Spleen (tissue), 13 donors: ENCODE measurements at places on chromosomes 4 and X. TPM values are rescaled to one million over a fixed set of nuclear protein-coding genes. Genes with fewer than 3 reads are reported as not detected.

DNA sequence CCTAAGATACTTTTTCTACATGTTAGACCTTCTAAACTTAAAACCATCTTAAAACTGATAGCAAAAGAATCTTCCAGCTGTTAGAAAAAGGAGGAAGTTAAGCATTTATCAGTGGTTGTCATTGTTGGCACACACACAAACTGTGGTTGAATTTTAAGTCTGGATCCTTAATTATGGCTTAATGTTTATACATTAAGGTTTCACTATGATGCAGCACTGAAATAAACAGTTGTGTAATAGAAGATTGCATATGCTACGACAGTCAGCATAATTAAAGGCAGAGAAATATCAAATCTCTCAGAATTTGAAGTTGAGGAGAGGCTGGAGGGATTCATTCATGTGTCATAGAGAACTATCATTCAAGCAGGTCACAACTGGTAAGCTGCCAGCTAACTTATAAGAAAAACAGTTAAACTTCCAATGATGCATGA, 32.3 kb downstream of the ADGRA3 start:
- DNase-seq: no peak

DNA sequence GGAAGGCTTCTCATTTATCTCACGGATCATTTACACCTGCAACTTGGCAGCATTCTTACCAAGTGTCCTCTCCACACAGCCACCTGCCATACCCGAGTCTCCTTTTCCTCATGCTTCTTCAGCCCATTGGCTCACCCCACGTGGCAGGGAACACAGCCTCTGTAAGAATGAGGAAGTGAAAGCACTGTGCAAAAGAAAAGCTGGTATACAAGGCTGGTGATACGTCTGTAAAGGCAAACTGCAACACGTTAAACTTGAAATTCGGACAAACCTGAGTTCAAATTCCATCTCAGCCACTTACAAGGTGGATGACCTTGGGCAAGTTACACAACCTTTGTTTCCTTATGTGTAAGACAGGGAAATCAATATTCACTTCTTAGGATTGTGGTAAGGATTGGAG, 164.0 kb upstream of the RASGEF1B start:
- peak; percentile 83 for DNase-seq

- no peak for DNase-seq
These were observed 210.7 kb downstream of the PDGFRA start for GRCh38 chr4:54439831-54440243.

GRCh38 chrX:119130911-119131310, 3.3 kb upstream of the KIAA1210 start:
- DNase-seq: no peak

DNA sequence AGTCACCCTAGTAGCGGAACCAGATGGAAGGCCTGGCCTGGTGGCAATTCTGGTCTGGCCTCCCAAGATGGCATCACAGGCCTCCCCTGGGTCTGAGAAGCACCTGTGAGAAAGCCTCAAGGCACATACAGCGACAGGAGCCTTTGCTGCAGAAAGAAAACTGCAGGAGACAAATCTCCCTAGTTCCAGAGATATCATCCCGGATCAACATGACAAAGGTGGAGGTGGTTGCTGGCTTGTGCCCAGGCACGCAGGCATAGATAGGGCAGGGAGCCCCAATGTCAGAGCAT, 93.6 kb downstream of the BCOR start:
- DNase-seq: no peak

APELA gene
- total RNA-seq: not detected

DNA sequence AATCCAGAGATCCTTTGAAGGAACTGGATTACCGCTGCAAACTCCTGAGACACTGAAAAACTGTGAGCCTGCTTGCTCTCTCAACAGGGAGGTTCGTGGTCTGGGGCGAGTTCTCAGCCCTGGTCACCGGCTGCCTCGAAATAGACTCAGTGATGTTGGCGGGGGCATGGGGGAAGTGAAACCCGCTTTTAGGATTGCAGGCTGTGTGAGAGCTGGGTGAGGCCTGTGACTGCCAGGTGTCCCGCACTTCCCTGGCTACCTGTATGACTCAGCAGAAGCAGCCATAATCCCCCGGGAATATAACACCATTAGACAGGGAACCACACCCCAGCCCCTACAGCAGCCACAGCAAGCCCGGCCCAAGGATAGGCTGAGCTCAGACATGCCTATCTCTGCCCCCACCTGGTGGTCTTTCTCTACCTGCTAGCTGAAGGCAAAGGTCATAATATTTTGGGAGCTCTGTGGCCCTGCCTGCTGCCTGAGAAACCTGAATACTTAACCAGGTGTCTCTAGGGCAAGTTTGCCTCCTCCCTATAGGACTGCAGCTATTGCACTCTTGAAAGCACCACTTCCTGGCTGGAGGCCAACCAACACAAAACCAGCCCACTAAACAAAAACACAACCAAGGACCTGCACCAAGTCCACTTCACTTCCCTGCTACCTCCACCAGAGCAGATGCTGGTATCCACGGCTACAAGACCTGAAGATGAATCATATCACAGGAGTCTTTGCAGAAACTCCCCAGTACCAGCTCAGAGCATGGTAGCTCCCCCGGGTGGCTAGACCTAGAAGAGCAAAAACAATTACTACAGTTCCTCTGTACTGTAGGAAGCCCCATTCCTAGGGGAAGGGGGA, 202.0 kb downstream of the RRAGB start:
- DNase-seq: peak; percentile 81

KLB gene
- not detected for total RNA-seq

GRCh38 chr4:182310316-182310715, 67.1 kb downstream of the TENM3 start:
- no peak for DNase-seq

- DNase-seq: no peak
These were observed 355.0 kb upstream of the EMCN start for GRCh38 chr4:100872811-100873210.

RASL11B gene
- total RNA-seq: 49.7 TPM

DNA sequence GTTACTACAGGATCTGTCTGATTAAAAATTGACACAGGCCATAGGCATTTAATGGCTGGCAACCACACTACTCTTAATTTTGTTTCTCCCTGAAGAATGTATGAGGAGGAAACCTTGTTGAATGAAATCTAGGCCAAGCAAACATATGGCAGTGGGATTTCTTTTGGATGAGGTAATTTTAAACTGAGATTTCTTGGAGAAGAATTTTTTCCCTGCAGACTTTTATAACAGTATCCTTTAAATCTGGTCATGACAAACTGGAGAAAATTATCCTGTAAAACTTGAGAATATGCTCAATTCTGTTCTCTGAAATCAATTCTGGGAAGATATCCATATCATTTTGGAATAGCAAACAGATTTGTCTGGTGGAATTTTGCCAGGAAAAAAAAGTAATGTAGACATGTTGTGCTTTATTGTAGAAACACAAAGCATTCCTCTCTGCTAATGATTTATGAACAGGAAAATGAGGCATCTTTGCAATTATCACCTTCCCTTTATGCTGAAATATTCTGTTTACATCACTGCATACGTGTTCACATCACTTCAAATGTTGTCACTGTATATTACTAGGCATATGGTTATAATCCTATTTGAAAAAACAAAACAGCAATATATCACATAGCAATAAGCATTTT, 108.3 kb upstream of the ARSJ start:
- no peak for DNase-seq

SHROOM3 gene
- total RNA-seq: 6.9 TPM

NDNF gene
- total RNA-seq: 0.20 TPM

GRCh38 chr4:182808673-182809416, 108.3 kb downstream of the DCTD start:
- no peak for DNase-seq

CFAP99 gene
- 0.22 TPM for total RNA-seq

- DNase-seq: no peak
These were observed 82.1 kb downstream of the JAKMIP1 start for GRCh38 chr4:6118201-6118600.

C4orf50 gene
- 2.5 TPM for total RNA-seq

DNA sequence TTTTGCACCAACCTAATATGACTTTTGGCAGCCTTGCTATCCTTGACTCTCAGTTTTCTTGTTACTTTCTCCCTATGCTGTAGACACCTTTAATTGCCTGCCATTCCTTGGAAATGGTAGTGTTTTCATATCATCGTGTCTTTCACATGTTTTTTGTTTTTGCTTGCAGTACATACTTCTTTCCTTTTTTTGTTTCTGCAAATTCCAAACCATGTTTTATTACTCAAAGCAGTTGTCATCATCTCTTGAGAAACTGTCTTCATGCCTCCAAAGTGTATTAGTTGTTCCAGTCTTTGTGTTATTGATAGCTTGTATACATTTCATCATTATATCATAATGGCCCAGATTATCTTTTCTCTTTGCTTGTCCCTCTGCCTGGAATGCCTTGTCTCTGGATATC, 57.1 kb downstream of the PDLIM5 start:
- no peak for DNase-seq

UGT2B10 gene
- total RNA-seq: not detected

DNA sequence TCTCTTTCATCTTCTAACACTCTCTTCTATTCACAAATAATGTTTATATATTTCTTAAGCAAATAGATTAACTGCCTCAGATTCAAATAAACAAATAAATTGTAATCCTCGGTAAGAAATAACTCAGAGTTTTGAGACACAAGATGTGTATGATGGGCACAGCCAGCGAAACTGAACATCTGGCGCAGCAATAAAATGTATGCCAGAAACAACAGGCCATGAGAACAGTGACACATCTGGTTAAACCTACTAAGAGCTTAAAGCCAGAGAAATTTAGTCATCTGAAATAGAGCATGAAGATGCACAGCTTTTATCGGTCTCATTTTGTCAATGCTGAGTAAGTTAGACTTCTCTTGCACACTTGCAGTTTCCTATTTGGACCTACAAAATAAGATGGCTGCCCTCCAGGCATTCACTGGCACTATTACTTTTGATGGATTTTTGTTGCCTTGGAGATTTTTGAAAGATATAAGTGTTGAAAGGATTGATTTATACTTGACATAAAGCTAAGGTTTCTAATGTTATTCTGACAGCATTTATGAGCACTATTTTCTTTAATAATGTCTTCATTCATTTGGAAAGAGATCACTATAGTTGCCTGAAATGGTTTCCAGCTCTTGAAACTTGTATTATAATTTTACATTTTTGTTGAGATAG, 1444.0 kb downstream of the PCDH18 start:
- DNase-seq: no peak

KLKB1 gene
- 1.7 TPM for total RNA-seq

- no peak for DNase-seq
These were observed 209.6 kb downstream of the SPATA18 start for GRCh38 chr4:52260514-52261210.

CLIC2 gene
- 106 TPM for total RNA-seq

BMPR1B gene
- 2.0 TPM for total RNA-seq

IL2RG gene
- total RNA-seq: 138 TPM

- DNase-seq: no peak
These were observed 18.5 kb downstream of the CNOT6L start for GRCh38 chr4:77800483-77801259.

SHROOM2 gene
- total RNA-seq: 3.7 TPM

ALB gene
- 16.2 TPM for total RNA-seq

SPINK2 gene
- 0.88 TPM for total RNA-seq

TRIM61 gene
- total RNA-seq: 1.7 TPM

CENPVL3 gene
- total RNA-seq: not detected

CHM gene
- 29.3 TPM for total RNA-seq

GRCh38 chr4:26242451-26242850, 78.4 kb upstream of the RBPJ start:
- DNase-seq: no peak

GRCh38 chrX:9141496-9141895, 107.6 kb upstream of the FAM9B start:
- no peak for DNase-seq

DUSP21 gene
- total RNA-seq: not detected

DNA sequence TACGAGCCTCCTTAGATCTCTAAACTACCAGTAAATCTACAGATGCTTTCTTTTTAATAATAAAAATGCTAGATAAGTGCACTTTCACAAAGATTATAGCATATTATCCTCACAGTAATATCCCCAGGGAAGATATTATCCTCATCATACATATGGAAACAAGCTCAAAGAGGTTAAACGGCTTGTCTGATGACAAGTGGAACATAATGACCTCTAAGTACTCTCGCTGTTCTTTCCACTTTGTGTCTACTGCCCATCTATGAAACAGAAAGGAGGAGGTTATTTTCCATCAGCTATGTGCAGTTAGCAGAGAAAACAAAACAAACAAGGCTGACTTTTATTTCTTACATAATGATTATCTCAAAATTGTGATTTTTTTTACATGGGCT, 42.8 kb upstream of the PRDM8 start:
- DNase-seq: no peak
